ENCODE measurements at places on chromosomes 16 and 17.
A peak's percentile ranks its signal among the peaks of the same experiment; 100 is the strongest.

GRCh38 chr17:75130059-75130631 is 1.4 kb downstream of the NT5C start:
- no peak for DNase-seq

GRCh38 chr17:39175695-39176093 is 9.7 kb upstream of the ARL5C start:
- no peak for DNase-seq

GRCh38 chr17:10635290-10635689 is 21.8 kb downstream of the MYH3 start:
- no peak for DNase-seq

DNA sequence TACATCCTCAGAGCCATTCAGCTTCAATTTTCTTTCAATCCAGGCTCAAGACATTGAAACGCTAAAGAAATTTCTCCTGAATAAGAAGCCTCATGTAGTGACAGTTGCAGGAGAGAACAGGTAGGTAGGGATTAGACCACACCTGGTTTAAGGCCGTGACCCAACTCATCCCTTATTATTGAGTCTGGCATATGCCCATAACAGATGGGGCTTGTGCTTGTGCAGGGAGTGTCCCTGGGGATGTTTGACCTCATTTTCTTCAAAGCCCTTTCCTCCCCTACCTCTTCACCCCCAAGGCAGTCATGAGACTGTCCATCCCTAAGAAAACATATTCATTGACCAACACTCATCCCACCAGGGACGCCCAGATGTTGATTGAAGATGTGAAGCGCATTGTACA is 24.3 kb downstream of the SUPT6H start:
- DNase-seq = no peak

DNA sequence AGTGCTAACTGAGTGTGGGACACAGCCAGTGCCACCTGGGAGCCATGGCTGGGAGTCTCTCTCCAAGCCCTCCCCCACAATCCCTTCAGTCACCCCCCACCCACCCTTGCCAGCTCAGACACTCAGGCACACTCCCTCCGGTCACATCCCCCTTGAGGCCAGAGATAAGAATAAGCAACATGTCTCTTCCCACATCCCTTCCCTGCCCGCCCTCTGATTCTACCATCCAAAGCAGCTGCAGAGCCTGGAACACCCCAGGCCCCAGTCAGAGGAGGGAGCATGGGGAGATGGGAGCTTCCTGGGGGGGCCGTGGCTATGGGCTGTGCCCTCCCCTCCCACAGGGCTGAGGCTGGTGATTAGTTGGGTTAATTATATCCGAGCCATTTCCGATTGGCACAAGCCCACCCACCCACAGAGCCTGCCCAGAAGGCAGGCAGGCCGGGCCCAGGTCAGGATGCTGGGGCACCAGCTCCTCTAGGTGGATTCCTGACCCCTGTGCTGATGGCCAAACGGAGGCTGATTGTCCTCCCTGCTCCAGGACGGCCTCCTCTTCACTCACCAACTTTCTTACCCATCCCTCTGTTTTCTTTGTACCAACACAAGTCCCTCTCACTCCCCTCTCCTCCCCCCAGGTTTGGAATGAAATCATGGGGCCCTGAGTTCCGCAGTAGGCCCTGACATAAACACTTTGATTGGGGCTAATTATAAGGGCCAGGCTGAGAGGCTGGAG is 28.6 kb upstream of the MEIOC start:
- DNase-seq = no peak

- peak; percentile 62 for DNase-seq
Observed at GRCh38 chr17:81253358-81254131, 14.4 kb downstream of the NDUFAF8 start.

GRCh38 chr16:52467753-52468152 is 79.2 kb downstream of the TOX3 start:
- no peak for DNase-seq

Measured in stimulated activated CD4-positive, alpha-beta T cell treated with anti-CD3 and anti-CD28 coated beads, Interleukin-2, amount 100 ng/mL, for 24 hours (primary cell).